Stimulated activated CD8-positive, alpha-beta memory T cell treated with anti-CD3 and anti-CD28 coated beads, Interleukin-4, amount 100 ng/mL, for 4 hours (primary cell): ENCODE measurements at places on chromosomes 2 and 18.

DNA sequence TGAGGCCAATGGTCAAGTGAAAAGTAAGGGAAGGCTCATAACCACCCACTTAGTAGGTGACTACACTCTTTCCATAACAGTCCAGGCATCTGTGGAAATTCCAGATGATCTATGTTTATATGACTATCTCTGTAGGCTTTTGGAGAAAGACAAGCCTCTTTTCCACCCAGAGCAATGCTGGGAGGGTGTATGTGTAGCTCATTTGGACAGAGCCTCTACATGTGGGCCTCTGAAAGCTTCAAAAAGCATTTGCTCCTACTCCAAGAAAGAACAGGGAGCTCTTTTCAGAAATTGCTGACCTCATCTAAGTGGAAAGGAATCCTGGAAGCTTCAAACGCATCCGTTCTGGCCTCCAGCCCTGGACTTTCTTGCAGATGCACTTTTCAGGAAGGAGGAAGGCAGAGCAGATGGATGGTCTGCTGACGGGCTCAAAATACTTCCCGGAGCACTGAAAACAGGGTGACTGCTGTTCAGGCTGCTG, 308.7 kb downstream of the LRATD1 start:
- DNase-seq: no peak

- DNase-seq: no peak
These were observed 231.1 kb upstream of the HS6ST1 start for GRCh38 chr2:128549646-128550260.

GRCh38 chr2:193428336-193428818, 1233.6 kb upstream of the TMEFF2 start:
- DNase-seq: no peak

DNA sequence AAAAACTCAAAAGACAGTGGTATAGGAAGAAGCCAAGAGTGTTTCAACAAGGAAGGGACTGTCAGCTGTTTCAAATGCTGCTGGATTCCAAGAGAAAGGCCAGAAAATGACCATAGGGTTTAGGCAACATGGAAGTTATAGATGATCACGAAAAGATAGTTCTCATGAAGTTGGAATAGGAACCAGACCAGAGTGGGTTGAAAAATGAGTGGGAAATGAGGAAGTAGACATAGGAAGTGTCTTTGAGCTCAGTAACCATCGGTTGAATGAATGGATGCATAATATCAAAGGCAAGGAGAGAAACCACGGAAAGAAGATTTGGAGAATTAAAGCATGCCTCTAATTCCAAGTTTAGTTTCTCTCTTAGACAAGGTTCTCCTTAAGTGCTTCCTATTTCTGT, 1.3 kb downstream of the NCAPH start:
- no peak for DNase-seq

DNA sequence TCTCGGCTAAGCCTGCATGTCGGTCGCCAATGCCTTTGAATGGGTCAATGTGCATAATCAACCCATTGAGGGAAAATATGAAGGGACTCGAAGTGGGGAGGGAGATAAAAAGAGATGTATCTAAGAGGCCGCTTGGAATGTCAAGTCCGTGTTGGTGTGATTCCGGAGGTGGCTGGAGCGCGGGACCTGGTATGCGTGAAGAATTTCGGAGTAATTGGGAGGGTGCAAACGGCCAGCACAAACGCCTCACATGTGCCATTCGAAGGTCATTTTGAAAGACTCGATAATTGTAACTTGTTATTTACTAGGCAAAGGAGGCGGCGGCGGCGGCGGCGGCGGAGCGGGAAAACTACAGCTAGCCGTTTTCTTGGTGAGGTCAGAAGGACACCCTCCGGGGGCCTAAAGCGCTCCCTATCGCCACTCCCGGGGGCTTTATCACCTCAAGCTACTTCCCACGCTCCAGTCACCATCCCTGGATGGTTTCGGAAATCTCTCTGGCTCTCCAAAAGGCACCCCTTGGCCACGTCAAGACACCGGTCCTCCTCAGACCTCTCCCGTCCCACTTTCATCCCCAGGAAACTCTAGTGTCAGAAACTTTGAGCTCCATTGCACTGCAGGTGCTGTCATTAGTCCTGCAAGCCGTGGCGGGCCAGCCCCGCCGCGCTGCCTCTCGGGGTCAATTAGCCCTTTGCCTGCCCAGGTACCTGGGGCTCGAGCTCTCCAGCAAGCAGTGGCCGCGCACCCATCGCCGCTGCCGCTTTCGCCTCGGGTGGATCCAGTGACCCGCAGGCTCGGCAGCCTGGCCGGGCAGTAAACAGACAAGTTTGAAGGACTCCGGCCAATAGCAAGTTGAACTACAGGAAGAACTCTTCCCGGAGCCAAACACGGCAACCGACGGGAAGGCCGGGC, 1.5 kb downstream of the ERBB4 start:
- no peak for DNase-seq

GRCh38 chr2:101190747-101191516, 39.8 kb upstream of the TBC1D8 start:
- no peak for DNase-seq

GRCh38 chr2:43522177-43522576, 73.7 kb downstream of the THADA start:
- no peak for DNase-seq

DNA sequence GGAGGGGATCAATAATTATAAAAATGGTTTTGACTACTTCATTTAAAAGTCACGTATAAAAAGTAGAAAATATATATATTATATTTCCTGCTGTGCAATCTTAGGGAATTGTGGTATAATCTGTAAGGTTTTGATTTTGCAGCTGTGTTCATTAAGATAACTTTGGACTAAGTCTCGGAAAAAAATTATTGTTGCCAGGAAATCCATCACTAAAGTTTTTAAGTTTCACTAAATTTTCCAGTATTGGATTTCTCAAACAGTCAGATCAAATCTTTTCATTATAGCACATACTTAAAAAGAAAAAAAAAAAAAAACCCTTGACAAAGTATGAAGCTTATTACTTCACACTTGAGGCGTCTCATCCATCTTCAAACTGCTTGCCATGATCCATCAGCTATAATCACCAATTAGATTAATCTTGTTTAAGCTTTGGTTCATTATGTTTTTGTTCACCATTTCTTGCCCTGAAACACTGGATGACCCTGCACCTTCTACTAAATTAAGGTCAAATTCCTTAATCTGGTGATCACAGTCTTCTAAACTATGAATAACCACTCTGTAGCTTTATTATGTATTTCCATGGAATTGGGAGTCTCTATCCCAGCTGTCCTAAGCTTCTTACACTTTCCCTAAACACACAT, 326.6 kb upstream of the COL3A1 start:
- no peak for DNase-seq
